ENCODE measurements at places on chromosomes 7 and 10. TPM values are rescaled to one million over a fixed set of nuclear protein-coding genes. Genes with fewer than 3 reads are reported as not detected.
A peak's percentile ranks its signal among the peaks of the same experiment; 100 is the strongest.

DNA sequence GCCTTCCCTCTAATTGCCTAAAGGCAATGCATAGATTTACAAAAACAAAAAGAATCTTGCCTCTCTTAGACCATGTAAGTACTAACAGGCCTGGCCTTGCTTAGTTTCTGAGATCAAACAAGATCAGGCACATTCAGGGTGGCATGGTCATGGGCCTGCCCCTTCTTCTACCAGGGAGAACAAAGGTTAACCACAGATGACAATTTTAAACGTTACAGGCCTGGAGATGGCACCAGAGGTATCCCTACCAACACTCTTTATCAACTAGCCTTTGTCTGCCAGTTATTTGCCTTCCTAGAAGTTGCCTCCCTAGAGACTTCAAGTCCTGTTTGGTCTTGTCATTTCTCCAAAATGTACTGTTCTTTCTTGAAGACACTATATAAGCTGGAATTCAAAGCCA, 252.6 kb downstream of the DOCK4 start:
- no peak for DNase-seq

GRCh38 chr7:66694286-66694685, 46.2 kb upstream of the RABGEF1 start:
- DNase-seq: no peak

- peak; percentile 15 for DNase-seq
These were observed 453.1 kb downstream of the SORCS1 start for GRCh38 chr10:106711313-106711906.

GRCh38 chr10:52752801-52753445, 19.7 kb downstream of the MBL2 start:
- no peak for DNase-seq

MEIG1 gene
- not detected for total RNA-seq

FAM25A gene
- not detected for total RNA-seq

NPY4R2 gene
- not detected for total RNA-seq

OR2A12 gene
- total RNA-seq: not detected

Measured in psoas muscle (tissue), 8 donors.